ENCODE measurements at places on chromosomes 12 and 14. TPM values are rescaled to one million over a fixed set of nuclear protein-coding genes. Genes with fewer than 3 reads are reported as not detected.

HOXC5 gene
- not detected for total RNA-seq

GRCh38 chr12:56565510-56566101 is 44.0 kb downstream of the RBMS2 start:
- DNase-seq: peak; percentile 69

DNA sequence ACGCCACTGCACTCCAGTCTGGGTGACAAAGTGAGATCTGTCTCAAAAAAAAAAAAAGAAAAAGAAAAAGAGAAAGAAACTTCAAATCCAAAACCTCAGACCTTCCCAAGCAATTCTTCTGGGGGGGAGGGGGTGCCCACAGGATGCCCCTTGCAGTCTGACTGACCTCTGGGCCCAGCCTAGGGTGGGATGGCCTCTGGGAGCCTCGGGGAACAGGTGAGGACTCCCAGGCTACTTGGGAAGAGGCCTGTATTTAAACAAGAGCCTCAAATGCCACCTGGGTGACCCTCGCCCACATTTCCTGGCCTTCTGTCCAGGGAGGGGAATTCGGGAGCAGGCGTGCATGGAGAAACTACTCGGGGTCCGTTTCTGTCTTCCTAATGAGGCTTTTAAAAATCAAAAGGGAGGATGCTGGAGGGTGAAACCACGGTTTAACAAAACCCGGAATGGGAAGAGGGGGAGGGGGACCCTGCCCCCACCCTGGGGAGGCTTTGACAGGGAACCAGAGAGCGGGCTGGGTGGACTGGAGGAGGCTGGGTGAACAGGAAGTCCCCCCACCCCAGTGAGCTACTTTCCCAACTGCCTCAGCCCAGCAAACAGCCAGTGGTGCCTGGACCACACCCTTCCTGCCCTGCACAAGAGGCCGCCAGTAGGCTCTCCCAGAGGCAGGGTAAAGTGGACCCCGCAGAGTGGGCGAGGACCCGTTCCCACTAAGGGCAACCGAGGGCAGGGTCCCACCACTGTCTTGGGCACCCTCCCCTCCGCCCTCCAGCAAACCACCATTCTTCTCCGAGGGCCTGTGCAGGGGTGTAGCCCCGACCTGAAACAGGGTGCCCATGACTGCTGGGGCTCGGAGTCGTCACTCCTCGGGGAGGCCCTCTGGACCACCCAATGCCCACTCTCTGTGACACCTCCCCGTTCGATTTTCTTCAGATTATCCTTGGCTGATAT is 1.5 kb upstream of the FBRSL1 start:
- no peak for DNase-seq

GRCh38 chr14:68932231-68932630 is 46.9 kb downstream of the ACTN1 start:
- no peak for DNase-seq

DNA sequence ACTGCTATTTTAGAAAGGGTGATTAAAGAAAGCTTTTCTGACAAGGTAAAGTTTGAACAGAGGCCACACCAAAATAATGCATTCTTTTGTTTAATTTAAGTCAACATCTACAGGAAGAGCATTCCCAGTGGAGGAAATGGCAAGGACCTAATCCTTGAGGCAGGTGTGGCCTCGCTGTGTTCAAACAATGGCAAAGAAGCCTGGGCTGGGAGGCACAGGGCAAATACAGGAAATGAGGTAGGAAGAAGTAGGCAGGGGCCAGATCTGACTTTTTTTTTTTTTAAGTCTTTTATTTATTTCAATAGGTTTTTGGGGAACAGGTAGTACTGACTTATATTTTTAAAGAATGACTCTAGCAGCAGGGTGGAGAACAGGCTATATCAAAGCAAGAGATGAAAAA is 53.5 kb downstream of the ARMH4 start:
- DNase-seq: no peak

HEATR5A gene
- total RNA-seq: 41.6 TPM

DNA sequence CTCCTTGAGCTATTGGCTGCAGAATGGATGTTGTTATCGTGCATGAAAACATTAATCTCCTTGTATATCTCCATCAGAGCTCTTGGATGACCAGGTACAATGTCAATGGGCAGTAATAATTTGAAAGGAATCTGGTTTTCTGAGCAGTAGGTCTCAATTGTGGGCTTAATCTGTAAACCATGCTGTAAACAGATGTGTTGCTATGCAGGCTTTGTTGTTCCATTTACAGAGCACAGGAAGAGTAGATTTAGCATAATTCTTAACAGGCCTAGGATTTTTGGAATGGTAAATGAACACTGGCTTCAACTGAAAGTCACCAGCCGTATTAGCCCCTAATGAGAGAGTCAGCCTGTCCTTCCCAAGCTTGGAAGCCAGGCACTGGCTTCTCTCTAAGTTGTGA is 50.4 kb downstream of the ATG14 start:
- no peak for DNase-seq

DNA sequence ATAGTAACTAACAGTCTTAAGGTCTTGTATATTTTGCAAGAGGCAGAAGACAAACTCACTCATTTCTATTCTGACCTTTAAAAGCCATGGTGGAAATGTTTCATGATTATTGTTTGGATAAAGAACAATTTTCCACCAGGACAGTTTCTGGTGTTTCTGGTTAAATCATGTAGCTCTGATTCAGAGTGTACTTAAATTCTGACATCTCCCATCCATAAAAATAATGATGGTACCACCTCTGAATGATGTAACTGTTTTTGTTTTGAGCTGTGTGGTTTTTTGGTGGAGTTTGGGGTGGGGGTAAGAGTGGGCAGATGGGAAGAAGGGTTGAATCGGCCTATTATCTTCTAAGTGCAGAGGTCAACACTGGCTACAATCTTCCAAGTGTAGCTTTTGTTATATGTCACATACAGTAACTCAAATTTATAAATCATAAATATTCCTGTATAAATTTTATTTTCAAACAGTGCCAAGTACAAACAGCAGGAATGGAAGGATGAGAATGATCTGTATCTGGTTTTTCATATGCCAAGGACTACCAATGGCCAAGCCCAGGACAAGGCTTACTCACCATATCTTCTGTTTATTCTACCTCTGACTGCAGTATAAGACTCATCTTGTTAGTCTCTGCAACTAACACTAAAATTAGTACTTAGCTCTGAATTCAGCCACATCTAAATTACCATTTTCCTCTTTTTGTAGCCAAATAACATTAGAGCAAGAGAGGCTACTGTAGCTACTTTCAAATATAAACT is 108.7 kb downstream of the BCAT1 start:
- DNase-seq: no peak

GLS2 gene
- 1.8 TPM for total RNA-seq

DNA sequence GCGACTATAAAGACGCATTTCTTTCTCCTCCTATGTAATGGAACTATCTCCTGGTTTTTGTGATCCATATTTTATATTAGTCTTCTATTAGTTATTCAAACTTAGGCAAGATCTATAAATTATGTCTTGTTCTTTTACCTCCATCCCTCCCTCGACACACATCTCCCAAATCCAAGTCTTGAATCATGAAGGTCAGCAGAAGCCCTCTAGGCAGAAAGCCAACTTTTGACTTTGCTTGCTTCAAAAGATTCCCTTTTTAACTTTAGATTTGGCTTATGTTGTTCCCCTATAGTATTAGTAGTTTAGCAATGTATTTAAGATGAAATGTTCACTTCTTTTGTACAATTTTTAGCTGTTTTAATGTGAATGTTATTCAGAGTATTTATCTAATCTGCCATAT is 689.8 kb downstream of the SLC6A15 start:
- no peak for DNase-seq

- DNase-seq: no peak
These were observed 32.4 kb upstream of the CD69 start for GRCh38 chr12:9792961-9793617.

GRCh38 chr12:105107171-105107493 is 399 bp upstream of the WASHC4 start:
- DNase-seq: no peak

TMEM179 gene
- 1.5 TPM for total RNA-seq

NRXN3 gene
- total RNA-seq: 20.3 TPM

DNA sequence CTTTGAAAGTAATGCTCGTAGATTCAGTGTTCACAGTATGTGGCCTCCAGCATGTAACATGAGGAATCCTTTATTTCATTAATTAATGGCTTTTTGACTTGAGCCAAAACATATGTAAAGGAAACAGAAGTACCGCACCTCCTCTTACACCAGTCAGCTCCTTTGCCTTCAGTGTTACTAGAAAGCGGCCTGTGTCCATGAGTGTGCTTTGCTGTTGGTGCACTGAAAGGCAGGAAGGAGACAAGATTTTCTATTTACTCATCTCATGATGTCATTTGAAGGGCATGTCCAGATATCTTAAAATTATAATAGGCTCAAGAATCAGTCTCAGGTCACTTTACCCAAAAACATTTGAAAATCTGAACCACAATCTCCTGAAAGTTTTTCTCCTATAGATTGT is 9.9 kb upstream of the CCT2 start:
- no peak for DNase-seq

DNA sequence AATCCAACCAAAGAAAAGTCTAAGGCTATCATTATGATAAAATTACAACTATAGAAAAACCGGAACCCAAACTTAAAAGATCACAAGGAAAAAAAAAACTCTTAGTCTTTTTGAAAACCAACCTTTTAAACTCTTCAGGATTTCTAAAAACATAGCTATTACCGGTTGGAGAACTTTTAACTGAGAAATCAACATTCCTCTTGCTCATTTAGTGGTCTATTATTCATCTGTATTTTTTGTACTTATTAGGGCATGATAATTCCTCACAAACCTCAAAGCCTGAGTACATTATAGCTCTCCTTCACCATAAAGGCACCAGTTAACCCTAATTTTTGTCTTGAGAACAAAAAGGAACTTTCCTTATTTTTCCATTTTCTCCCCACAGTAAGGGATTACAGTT is 10.4 kb downstream of the LUM start:
- DNase-seq: no peak

ESPL1 gene
- total RNA-seq: 1.5 TPM

- DNase-seq: peak; percentile 31
These were observed 1.8 kb downstream of the CCDC85C start for GRCh38 chr14:99602054-99602787.

DNA sequence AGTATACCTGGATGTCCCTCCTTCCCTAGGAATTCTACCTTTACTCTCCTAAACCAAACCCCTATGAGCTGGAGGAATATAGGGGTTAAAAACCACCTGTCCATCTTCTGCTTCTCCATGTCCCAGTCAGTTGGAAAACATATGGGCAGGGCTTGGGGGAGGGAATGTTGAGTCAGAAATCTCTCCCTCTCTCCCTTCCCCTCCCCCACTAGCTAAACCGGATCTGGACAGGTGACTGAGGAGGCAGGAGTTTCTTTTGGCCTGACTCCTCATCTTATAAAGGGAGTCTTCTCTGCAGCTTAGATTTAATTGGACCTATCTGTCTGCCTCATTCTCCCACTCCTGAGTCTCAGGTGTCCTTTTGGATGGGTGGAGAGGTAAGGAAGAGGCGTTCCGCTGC is 6.1 kb downstream of the ERBB3 start:
- DNase-seq: peak; percentile 76
